ENCODE measurements at places on chromosomes 4 and X.
A peak's percentile ranks its signal among the peaks of the same experiment; 100 is the strongest.

DNA sequence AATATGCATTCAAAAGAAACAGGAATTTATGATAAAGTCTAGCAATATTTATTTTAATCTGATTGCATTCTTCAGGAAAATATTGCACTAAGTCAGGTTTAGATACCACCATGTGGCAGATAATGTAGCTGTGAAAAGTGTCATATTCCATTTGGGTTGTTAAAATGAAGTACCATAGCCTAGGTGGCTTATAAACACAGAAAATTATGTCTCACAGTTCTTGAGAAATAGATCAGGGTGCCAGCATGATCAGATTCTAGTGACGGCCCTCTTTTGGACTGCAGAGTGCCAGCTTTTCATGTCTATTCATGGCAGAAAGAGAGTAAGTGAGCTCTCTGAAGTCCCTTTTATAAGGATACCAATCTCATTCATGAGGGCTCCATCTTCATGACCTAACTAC lies 5.6 kb upstream of the ADGRL3 start:
- DNase-seq = no peak

DNA sequence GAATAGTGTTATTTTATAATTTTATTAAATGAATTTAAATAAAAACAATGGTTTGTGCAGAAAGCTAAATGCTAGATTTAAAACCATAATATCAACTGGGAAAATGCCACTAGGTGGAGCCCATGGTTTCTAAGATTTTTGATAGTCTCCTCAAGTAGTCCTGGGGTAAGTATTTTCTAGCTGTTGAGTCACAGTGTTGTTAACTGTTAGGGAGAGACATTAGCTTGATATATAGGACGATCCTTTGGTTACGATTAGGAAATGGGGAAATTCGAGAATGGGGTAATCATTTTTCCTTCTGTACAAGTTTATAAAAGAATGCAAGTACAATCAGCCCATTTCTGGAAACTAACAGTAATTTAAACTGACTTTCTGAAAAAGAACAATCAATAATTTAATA lies 378.4 kb downstream of the ANKRD50 start:
- peak; percentile 76 for DNase-seq

DNA sequence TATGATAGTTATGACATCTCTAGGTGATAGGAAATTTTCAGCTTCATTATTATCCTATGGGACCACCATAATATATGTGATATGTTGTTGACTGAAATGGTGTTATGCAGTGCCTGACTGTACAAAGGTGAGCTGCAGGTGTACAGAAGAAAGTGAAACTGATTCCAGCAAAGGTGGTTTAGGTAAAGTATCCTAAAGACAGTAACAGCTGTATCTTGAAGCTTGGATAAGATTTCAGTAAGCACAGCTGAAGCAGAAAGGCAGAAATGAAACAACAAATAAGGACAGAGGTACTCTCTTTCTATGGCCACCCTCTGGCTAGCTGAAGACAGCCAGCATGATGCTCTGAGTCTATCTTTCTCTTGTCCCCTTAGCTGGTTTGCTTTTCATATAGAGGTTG lies 30.0 kb upstream of the PGK1 start:
- DNase-seq = no peak

DNA sequence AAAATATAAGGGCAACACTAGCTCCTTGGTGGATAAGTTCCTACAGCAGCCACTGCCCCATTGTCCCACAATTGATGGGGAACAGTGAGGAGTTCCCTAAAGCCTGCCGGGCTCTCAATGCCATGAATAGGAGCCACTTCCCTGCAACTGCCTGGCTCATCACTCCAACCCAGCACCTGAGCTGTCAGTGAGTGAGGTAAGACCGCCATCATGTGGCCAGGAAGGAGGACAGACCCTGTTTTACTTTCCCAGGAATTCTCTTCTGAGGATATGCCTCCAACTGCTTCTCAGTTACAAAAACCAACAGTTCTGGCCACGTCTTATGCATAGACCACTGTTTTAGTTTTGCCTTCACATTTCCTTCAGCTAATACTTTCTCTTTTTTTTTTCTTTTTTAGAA lies 45.5 kb downstream of the SRPX start:
- DNase-seq = no peak

GRCh38 chr4:110165382-110166286 lies 32.8 kb downstream of the ELOVL6 start:
- DNase-seq = peak; percentile 29

- no peak for DNase-seq
Observed at GRCh38 chr4:76585897-76586360, 150.9 kb downstream of the SHROOM3 start.

DNA sequence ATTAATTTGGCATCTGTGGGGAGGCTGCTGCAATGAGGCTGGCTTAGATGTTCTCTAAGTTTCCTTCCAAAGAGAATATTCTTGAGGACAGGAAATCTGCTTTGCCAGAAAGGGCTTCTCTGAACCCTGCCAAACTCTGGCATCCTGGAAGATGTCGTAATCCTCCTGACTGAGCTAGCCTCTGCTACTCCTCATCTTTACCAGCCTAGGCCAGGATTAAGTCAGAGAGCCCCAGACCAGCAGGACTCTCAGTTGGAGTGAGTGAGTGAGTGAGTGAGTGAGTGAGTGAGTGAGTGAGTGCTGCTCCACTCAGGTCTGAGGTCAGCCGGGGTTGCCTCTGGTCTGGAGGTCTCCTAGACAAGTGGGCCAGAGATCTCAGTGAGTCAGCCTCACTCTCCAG lies 104.9 kb upstream of the SOD3 start:
- DNase-seq = peak; percentile 2

GRCh38 chr4:38442073-38442788 lies 221.8 kb upstream of the KLF3 start:
- no peak for DNase-seq

DNA sequence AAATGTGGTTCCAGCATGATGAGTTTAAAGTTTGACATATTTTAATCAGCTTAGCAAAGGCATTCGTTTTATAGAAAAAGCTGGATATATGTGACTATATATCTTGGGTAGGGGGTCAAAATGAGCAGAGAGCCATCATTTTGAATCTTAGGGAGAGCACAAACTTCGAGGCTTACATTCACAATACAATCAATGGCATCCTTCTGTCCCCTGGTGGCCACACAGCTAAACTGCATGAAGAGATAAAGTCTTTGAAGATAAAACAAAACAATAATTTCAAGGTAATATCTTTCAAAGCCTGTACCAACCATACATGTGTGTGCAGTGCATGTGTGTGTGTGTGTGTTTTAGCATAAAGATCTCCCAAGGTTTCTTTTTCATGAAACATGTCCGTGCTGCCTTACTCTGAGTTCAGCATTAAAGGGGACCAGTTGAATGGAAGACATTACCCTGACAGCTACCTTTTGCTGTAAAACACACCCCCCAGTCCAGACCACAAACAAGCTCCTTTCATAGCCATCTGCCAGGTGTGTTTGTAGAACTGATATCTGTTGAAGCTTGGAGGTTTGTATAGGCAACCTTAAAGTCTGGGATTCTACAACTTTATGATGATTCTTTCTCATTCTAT lies 22.0 kb downstream of the DYNLT3 start:
- peak; percentile 30 for DNase-seq

GRCh38 chrX:154505734-154506133 lies 10.3 kb downstream of the FAM3A start:
- DNase-seq = no peak

DNA sequence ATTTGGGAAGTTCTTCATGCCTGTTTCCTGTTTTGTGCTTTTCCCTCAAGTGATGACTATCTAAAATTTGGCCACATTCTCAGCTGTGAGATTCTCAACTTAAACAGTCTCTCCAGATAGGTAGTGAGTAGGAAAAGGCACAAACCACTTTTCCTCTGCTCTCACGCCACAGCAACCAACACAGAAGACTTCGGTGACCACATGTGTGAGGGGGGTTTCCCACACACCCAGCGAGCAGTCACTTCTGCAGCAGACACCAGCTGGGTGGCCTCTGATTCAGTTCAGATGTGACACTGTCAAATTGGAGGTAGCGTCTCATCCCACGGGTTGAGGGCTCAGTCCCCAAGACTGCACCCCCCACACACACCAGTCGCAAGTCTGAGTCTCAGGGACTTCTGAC lies 25.1 kb upstream of the CLDN34 start:
- DNase-seq = no peak

GRCh38 chr4:74190332-74190731 lies 32.4 kb downstream of the MTHFD2L start:
- DNase-seq = no peak

DNA sequence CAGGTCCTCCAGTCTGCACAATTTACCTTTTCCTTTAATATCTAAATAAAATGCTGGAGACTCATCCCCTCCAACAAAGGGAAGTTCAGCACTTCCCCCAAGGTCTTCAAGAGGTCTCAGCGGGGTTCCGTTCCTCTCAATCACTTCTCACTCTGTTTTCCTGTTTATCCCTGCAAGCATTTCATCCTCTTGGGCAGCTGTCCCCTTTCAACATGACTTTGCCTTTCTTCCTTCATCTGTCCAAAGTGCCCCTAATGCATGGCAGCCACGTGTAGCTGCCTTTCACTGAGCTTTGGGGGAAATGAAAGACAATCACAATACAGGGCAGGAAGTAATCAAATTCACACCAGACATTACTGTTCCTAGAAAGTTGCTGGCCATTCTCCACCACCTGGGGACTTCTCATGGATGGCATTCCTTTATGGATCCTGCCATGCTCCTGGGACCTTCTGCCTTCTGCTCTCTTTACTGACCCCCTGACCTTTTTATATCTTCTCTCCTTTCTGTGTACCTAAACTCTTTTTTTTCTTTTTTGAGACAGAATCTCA lies 79.7 kb upstream of the USP9X start:
- no peak for DNase-seq

DNA sequence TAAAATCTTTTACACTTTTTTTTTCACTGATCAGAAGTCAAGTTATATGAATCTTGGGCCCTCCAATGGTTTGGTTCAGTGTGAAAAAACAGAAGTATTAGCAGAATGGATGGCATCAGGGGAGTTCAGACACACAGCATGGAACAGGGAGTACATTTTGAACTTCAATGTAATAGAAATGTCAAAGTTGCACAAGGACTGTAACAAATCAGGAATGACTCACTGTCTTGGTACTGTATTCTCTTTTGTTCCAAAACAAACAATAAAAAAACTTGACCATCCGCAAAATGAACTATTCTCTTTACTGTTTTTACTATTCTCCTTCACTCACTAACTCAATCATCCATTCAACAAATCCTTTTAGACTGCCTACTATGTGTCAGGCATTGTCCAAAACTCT lies 401.0 kb downstream of the FSTL5 start:
- no peak for DNase-seq

DNA sequence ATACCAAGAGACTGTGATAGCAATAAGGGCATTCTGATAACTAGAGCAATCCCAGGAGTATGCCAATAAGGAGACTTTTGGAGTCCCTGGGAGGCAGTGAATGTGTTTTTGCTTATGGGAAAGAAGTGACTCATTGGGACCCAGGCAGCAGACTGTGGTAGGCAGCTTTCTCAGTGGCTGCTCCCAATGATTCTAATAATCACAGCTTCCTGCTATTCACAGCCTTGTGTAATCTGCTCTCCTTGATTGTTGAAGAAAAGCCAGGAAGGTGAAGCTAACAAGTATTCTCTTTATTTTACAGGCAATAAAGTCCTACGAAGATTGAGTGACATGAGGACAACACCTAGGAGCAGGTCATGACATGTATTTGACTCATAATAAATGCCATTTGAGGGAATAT lies 70.3 kb upstream of the DDX60 start:
- no peak for DNase-seq

DNA sequence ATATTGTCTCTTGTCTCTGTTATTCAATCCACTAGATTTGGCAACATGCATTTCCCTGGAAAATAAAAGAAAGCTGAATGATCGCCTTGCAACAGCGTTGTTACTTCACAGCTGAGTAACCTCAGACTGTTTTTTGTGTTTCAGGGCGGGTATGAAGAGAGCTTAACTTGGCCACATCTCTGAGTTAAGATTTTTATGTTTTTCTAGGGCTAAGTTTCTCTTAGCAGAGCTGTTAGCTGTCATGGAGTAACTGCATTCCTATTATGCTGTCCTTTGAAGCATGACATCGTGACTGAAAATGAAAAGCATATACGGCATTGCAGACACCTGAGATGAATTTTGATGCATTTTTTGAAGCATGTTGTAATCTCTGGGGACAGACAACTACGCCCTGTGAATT lies 1798.9 kb downstream of the PCDH7 start:
- no peak for DNase-seq

DNA sequence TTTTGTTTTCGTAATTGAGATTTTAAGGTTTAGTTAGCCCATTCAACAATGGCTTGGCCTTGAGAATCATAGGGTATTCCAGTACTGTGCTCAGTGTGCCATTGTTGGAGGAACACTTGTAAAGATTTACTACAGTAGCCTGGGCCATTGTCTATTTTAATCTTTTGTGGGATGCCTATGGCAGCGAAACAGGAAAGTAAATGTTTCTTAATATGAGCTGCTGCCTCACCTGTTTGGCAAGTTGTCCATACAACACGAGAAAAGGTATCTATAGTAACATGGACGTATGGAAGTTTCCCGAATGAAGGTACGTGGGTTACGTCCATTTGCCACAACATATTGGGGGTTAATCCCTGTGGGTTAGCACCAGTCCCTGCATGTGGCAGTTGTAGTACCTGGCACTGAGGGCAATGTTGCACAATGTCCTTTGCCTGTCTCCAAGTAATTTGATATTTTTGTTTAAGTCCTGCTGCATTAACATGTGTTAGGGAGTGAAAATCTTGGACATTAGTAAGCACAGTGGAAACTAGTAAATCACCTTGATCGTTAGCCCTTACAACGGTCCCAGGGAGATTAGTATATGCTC lies 38.6 kb upstream of the AADAT start:
- no peak for DNase-seq

DNA sequence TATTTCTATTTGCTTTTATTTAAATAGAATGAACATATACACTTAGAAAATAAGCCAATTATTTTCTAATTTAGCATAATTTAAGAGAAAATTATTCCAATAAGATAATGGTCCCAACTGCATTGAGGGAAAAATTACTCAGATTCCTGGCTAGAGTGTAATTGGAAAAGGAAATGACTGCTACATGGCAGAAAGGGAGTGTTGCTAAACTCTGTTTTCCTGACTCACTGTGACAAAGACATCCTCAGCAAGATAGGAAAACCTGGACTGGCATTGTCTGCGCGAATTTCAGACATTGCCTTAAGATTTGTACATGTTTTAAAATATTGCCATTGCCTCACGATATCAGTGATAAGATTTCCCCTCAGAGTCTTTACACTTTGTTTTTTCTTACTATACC lies 8.2 kb downstream of the TNIP3 start:
- DNase-seq = no peak

Data from AML-193 (cell line).